Stimulated activated CD4-positive, alpha-beta T cell treated with anti-CD3 and anti-CD28 coated beads, Interleukin-1b, Interleukin-23, amount 100 ng/mL, for 24 hours (primary cell): ENCODE measurements at places on chromosomes 3 and 15.

DNA sequence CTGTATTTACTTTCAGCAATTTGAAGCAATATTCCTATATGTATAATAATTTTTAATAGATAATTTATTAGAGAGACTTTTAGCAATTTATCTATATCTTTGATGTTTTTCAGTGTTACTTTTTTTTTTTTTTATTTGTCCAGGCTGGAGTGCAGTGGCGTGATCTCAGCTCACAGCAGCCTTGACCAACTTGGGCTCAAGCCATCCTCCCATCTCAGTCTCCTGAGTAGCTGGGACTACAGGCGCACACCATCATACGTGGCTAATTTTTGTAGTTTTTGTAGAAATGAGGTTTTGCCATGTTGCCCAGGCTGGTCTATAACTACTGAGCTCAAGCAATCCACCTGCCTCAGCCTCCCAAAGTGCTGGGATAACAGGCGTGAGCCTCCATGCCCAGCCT lies 25.3 kb upstream of the SLTM start:
- no peak for DNase-seq

DNA sequence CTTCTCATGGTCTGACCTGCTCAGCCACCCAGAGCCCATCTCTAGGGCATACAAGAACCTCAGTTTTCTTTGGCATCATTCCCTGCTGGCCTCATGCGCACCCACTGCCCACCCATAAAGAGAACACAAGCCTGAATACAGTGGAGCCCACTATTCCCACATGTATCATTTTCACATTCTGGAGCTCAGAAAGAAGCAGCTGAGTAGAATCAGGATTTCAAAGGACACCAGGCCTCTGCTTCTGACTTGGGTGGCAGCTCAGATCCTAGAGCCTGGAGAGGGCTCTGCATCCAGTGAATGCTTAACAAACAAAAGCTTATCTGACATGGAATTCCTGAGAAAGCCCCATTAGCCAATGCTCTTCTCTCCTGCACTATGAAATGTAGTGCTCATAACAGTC lies 34.7 kb downstream of the RBP2 start:
- no peak for DNase-seq

GRCh38 chr3:107217172-107217571 lies 160.1 kb upstream of the CCDC54 start:
- DNase-seq: no peak

- no peak for DNase-seq
Measured at GRCh38 chr3:13582366-13583250, 33.7 kb downstream of the FBLN2 start.

- no peak for DNase-seq
Measured at GRCh38 chr3:10426346-10427220, 78.8 kb downstream of the ATP2B2 start.
